ENCODE measurements at places on chromosomes 3 and 15.
A peak's percentile ranks its signal among the peaks of the same experiment; 100 is the strongest.

DNA sequence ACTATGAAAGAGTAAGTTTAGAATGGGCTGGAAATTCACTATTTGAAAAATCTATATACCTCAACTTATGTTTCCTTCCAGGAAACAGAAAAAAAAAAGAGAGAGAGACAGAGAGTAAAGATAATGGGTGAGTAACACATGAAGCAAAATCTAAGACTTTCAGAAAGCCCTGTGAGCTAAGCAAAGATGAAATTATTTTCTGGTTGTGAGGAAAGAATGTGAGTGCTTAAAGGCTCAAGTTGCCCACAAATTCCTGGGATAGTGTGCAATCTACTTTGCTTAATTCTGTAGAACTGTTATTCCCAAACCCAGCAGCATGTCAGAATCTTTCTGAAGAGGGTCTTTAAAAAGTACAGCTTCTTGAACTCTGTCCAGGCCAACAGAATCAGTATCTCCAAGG, 337.7 kb upstream of the AGTR1 start:
- no peak for DNase-seq

DNA sequence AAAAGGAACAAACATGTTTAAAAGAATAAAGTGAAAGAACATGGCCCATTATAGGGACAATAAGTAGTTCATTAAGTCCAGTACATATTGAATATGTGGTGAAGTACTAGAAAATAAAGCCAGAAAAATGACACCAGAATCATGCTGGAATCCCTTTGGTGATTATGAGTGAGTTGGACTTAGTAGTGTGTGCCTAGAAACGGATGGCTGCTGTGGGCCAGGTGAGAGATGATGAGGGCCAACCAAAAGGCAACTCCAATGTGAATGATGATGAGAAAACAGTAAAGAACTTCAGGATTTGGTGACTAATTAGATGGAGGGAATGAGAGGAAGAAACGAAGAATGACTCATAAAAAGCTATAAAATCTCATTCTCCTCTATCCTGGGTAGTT, 3.3 kb downstream of the CRYGS start:
- no peak for DNase-seq

DNA sequence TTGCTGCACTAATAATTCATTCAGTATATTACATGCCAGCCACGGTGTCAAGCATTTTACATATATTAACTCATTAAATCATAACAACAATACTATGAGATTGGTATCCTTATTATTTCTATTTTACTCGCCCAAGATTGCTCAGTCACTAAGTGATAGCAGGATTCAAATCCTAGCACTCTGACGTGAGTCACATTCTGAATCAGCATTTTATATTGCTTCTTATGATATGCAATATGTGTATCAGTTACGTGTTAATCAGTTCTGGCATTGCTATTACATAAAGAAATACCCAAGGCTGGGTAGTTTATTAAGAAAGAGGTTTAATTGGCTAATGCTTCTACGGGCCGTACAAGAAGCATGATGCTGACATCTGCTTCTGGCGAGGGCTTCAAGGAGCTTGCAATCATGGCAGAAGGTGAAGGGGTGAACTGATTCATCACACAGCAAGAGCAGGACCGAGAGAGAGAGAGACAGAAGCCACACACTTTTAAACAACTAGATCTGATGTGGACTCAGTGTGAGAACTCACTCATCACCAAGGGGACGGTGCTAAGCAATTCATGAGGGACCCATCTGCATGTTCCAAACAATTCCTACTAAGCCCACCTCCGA, 166.5 kb upstream of the TMCO5A start:
- no peak for DNase-seq

GRCh38 chr3:77320514-77320913, 280.6 kb downstream of the ROBO2 start:
- no peak for DNase-seq

DNA sequence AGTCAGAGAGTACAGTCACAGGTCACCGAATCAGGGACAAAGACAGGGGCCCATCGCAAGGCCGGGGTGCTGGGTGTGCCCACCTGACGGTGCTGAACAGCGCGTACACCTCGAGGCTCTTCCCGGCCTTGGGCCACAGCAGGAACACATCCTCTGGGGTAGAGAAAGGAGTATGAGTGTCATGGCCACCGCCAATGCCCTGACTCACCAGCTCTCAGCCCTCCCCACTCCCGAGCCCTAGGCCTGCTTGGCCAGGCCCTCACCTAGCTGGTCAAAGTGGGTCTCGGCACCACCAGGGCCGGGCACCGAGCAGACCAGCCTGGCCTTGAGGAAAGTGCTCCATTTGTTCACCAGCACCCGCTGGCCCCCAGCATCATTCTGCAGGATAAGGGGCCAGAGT, 4.2 kb downstream of the SEMA3G start:
- DNase-seq, result no peak

GRCh38 chr3:59464187-59464586, 414.4 kb upstream of the CFAP20DC start:
- DNase-seq, result no peak

- no peak for DNase-seq
Measured at GRCh38 chr15:99098426-99098825, 6.5 kb upstream of the SYNM start.

DNA sequence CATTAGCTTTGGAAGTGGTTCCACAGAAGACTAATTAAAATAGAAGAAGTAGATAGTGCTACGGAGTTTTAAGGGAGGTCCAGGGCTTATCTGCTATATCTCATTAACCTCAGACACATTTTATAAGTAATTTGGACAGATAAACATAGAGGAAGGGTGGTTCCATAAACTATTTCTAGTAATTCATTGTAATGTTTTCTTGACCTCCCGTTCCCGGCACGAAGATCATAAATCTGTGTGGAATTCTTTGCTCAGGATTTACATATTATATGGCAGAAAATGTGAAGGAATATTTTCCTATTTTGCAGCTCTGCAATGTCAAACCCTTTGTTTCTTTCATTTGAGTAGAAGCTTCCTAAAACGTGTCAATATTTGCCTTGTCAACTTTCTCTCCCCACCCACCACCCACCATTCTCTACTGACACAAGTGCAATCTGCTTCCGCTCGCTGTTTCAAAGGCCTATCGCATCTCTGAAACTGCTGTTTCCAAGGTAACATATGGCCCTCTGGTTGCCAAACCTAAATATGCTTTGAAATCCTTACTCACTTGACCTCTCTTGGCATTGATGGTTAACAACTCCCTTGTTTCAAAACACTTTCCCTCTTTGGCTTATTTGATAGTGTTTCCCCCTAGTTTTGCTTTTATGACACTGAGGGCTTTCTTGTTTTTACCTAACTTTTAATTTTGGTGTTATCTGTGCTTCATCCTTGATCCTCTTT, 21.4 kb upstream of the PLSCR5 start:
- no peak for DNase-seq

GRCh38 chr15:71577071-71577470, 233.3 kb upstream of the NR2E3 start:
- DNase-seq, result no peak

GRCh38 chr15:96431786-96432185, 101.3 kb downstream of the NR2F2 start:
- no peak for DNase-seq

DNA sequence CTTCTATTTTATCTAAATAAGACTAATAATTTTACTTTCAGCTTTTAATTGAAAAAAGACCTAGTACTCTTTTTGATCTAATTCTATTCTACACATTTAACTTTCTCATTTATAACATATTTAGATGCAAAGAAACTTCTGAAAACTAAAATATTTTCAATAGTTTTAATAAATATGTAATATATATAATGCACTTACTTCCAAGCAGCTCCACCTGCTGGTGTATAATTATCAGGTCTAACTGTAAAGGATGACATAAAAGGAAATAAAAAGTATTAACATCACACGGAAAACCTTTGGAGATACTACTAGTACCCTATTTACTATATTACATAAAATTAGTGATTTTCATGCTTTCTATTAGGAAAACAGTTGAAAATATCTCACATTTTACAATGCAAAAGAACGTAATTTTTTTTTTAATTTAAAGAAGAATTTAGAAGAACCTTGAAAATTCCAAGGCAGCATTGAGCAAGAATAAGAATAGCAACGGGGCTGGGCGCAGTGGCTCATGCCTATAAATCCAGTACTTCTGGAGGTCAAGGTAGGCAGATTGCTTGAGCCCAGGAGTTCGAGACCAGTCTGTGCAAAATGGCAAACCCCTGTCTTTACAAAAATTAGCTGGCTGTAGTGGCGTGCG, 10.2 kb downstream of the PLSCR5 start:
- DNase-seq, result no peak

- DNase-seq, result no peak
Measured at GRCh38 chr15:36332301-36332700, 247.1 kb upstream of the CDIN1 start.

DNA sequence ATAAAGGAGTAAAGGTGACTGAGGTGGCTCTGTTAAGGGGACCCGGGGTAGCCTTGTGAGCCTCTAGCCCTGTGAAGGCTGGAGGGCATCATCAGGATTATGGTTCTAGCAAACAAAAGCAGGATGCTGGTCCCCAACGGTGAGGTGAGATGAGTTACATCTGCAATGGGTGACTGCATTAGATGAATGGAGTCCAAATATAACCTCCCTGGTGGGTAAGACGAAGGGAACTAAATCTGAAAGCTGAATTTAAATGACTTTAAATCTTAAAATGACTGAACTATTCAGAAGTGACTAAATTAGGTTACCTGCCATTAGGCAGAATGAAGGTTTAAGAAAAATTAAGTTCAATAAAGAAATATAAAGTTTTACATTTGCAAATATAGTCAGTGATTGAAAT, 4.6 kb upstream of the HLTF start:
- no peak for DNase-seq

GRCh38 chr3:113948015-113948917, 453 bp downstream of the ZDHHC23 start:
- DNase-seq, result no peak

- DNase-seq, result no peak
Measured at GRCh38 chr15:97903971-97904572, 56.4 kb upstream of the ARRDC4 start.

DNA sequence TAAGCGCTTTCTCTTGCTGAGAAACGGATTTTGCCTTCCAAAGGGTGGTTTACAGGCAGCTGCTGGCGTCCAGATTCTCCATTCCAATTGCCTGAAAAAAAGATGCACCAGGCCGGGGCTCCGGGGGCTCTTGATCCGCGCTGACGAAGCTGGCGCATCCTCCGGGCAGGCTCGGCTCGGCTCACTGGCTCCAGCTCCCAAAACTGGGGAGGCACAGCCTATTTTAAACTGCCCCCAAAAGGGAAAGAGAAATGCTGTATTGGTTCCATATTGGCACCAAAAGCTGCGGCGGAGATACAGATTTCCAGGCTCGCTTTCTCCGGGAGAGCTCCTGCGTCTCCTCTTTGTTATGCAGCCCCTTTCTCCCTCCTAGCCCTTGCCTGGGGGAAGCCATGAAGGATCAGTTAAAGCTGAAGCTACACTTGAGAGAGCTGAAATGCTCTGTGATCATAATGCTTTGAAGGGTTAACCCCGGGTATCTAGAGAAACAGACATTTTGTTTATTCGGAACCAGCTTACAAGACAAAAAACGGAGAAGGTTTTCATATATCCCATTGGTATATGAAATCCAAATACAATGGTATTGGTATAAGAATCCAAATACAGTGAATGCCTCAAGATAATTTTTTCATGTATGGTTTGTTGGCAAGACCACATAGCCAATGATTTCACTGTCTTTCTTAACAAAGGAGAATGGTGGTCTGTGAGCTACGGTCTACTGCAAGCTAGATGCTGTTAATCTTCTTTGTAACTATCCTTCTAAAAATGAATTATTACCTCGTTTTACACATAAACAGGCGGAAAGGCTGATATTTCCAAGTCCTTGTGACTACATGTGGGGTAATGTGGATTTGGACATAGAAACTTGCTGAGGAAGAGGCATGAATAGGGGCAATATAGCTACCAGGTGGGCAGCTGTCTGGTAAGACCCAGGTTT, 693 bp downstream of the CD200 start:
- peak; percentile 7 for DNase-seq

DNA sequence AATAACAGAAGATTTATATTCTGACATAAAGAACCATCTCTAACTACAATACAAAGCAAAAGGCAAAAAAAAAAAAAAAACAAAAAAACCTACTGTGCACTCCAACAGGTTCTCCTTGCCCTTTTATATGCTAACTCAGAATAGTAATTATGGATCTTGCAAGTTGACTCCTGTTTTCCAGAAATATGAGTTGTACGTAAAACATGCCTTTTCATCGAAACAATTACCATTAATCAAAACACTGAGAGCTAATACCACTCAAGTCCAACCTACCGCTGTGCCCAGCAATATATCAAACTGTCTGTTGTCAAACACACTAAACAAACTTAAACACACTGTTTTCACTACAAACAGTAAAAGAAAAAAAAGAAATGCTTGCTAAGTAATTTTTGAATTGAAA, 389.8 kb downstream of the TBC1D5 start:
- no peak for DNase-seq

DNA sequence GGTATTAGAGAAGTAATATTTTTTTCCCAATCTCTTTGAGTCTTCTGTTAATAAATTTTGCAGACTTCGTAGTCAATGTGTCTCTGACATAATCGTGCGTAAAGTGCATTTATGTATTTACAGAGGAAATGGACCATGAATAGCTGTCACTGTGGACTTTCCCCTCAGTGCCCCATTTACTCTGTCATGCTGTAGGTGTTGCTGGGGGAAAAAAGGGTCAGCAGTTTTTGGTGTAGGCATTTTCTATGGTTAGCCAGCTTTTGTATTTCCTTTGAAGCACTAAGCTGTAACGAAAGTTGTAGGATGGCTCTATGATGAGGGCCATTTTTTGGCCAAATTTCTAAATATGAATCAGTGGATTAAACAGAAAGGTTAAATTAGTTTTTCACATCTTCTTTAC, 598.4 kb downstream of the FGF12 start:
- DNase-seq, result no peak

- DNase-seq, result no peak
Measured at GRCh38 chr15:98977441-98977840, 30.2 kb downstream of the PGPEP1L start.

DNA sequence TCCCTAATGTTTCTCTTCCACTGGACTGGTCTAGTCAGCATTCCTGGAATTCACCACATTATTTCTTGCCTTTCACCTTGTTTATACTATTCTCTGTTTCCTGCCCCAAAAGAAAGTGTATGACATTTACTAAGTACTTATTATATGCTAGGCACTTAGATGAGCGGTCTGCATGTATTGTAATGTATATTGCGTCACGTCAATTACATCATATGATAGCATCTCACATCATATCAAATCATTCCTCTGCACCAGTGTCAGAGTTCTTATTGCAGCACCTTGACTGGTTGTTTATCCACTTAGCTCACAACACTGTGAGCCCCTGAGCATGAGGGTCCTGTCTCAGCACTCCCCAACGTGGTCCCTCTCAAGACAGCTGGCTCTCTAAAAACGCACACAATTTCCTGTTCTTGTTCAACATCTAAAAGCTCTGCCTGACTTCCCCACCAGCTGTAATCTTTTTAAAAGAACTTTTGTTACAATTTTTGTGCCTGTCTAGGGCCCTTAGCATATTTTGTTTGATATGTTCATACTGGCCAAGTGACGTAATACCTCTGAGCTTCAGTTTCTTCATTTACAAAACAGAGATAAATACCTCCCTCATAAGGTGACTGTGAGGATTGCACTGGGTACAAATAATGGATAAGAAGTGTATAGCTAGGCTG, 58.8 kb downstream of the ARHGAP31 start:
- peak; percentile 54 for DNase-seq
